ENCODE measurements at places on chromosomes 3 and 15.

- H3K27me3 ChIP-seq = no peaks in the 10 kb centered on the region
- H3K4me1 ChIP-seq = peaks cover 19% of the 10 kb centered on the region
- H3K27ac ChIP-seq = no peak overlapping the region
- peaks cover 2% of the 10 kb centered on the region for H3K36me3 ChIP-seq
These were observed 87.9 kb downstream of the ITPR1 start for GRCh38 chr3:4581124-4581424.

DNA sequence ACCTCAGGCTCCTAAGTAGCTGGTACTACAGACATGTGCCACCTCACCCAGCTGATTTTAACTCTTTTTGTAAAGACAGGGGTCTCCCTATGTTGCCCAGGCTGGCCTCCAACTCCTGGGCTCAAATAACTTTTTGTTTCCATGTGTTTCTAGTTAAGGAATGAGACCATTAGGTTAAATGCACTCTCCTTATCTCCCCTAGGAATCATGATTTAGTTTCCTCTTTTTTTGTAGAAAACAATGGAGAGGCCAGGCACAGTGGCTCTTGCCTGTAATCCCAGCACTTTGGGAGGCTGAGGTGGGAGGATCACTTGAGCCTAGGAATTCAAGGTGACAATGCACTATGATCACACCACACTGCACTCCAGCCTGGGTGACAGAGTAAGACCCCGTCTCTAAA lies 198.8 kb upstream of the C2CD4B start:
- no peak for DNase-seq
- H3K27ac ChIP-seq = no peak overlapping the region
- no peaks in the 10 kb centered on the region for H3K4me1 ChIP-seq
- no peak overlapping the region for H3K4me3 ChIP-seq
- peaks cover 22% of the 10 kb centered on the region for H3K27me3 ChIP-seq

DNA sequence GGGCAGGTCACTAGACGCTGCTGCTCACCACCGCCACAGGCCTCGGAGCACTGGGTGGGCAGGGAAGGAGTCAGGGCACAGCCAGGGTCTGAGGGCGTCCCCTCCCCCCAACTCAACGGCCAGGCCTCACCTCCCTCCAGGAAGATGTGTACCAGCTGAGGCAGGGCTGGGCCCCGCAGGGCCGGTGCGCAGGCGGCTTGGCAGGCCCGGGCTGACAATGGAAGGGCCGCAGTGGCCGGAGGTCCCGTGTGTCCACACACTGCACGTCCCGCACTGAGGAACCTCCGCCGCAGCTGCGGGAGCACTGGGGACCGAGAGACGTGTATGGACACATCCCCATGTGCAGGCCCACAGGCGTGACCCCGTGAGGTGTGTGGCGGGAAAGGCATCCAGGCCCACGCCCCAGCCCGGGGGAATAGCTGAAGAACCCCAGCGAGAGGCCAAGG lies 47.4 kb downstream of the ADAMTS7 start:
- H3K4me3 ChIP-seq = no peak overlapping the region
- H3K27me3 ChIP-seq = no peaks in the 10 kb centered on the region
- peaks cover 20% of the 10 kb centered on the region for H3K4me1 ChIP-seq

DNA sequence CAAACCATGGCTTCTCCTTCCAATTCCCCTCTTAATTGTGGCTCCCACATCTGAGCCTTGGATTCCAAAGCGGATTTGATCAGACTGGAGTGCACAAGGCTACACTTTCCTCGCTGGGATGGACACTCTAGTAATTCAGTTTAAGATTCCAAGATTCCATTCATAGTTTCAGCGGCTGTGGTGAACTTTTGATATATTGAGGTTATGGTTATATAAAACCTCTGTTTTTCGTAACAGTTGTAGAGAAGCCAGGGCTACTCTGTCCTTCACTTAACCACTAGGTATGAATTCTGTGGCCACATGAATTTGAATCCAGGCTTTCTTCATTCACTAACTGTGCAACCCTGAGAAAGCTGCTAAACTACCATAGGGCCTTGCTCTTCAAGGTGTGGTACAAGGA lies 67.9 kb upstream of the KY start:
- no peak overlapping the region for H3K27ac ChIP-seq
- no peak for DNase-seq
- no peak overlapping the region for H3K4me3 ChIP-seq
- no peaks in the 10 kb centered on the region for H3K36me3 ChIP-seq
- H3K27me3 ChIP-seq = no peaks in the 10 kb centered on the region

DNA sequence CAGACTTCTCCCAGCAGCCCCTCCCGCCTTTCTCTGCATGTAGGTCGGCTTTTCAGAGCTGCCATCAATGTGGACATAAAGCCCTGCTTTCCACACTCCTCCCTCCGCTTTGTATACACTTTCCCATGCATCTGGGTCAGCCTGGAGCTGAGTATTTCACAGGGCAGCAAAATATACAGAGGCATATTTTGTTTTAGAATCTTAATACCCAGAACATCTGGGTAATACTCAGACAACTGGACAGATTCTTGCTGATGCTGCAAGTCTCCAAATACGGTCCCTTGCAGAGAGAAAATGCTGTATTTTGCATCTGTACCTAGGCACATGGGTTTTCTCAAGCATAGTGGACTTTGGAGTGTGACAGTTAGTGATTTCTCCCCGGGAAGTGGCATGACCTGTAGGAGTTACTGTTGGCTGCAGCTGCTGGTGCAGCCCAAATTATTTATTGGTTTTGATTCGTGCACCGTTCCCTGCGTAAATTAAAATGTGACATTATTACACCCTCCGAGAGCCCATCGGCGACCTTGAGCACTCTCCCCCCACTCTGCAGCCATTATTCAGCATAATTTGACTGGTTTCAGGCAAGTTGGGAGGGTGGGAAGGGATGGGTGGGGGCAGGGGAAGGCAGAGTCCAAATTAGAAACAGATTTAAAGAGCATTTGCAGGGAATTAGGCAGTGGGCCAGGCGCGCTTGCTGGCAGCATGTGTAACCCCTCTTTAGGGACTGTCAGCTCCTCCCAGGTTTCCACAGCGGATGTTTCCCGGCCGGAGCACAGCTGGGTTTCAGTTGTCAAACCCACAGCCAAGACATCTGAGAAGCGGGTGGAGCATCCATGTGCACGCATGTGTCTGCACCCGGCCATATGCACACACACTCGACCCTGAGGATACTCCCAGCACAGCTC lies 100.8 kb downstream of the CPN2 start:
- H3K4me1 ChIP-seq = peaks cover 24% of the 10 kb centered on the region
- no peak overlapping the region for H3K27ac ChIP-seq
- no peak overlapping the region for H3K4me3 ChIP-seq
- DNase-seq = no peak
- peaks cover 8% of the 10 kb centered on the region for H3K27me3 ChIP-seq
- peaks cover 2% of the 10 kb centered on the region for H3K36me3 ChIP-seq

DNA sequence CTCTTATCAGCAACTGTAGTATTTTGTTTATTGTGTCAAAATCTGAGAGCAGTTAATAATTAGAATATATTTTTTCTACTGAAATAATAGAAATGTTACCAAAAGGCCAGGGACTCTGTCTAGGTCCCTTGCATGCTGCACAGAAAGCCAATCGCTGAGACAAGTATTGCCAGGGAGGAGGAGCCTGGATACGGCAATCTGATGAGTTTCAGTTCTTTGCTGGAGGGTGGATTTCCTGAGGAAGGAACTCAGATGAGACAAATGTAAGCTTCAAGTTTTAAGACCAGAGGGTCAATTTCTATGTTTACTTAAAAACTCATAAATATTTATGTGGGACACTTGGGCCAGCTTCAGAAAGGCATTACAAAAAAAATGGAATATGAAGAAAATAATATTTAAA lies 252.2 kb downstream of the GABRG3 start:
- H3K27me3 ChIP-seq = no peaks in the 10 kb centered on the region
- no peak overlapping the region for H3K27ac ChIP-seq
- no peaks in the 10 kb centered on the region for H3K36me3 ChIP-seq
- no peak overlapping the region for H3K4me3 ChIP-seq

DNA sequence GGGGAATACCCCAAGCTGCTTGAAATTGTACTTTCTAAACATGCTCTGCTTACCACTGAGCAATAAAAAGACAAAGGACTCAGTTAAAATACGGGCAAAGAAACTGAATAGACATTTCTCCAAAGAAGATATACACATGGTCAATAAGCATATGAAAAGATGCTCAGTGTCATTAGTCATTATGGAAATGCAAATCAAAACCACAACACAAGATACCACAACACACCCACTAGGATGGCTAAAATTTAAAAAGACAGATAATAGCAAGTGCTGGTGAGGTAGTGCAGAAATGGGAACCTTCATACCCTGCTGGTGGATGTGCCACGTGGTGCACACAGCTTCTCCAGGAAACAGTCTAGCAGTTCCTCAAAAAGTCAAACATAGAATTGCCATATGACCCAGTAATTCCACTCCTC lies 21.3 kb downstream of the LRIG1 start:
- H3K4me1 ChIP-seq = peaks cover 73% of the 10 kb centered on the region
- peaks cover 1% of the 10 kb centered on the region for H3K27me3 ChIP-seq
- DNase-seq = no peak
- no peak overlapping the region for H3K27ac ChIP-seq

GRCh38 chr3:45123030-45123429 lies 23.1 kb downstream of the CDCP1 start:
- peaks cover 42% of the 10 kb centered on the region for H3K4me1 ChIP-seq
- no peaks in the 10 kb centered on the region for H3K36me3 ChIP-seq
- H3K27ac ChIP-seq = no peak overlapping the region
- H3K4me3 ChIP-seq = no peak overlapping the region

- peak overlapping the region; percentile 92 for H3K27ac ChIP-seq
- DNase-seq = no peak
- H3K36me3 ChIP-seq = peaks cover 11% of the 10 kb centered on the region
- peak overlapping the region; percentile 94 for H3K4me3 ChIP-seq
These were observed 1.8 kb downstream of the ACAP2 start for GRCh38 chr3:195441051-195441450.

DNA sequence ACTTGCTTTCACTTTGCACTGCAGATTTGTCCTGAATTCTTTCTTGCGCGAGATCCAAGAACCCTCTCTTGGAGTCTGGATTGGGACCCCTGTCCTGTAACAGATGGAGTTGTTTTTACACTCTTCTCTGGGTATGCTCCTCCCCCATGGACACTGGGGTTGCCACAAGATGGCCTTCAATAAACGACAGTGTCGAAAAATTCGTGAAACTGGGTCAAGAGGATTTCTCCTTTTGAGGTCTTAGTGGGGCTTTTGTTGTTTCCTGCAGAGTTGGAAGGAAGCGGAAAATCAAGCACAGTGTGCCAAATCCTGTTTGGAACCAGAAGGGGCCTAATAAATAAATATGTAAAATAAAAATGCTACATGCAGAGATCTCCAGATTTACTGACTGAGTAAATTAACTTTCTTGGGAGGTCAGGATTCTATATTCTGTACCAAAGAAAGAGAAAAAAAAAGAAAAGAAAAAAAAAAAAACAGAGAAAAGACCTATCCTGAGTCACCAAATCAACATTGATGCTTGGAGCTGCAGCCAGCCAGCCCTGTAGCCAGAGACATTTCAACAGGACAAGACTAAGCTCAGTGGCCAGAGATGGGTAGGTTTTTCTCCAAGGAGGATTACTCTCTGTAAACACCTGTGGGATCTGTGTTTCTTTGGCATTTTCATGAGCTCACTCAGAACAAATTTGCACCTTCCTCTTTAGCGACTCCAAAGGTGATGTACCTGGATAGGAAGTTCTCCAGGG lies 24.8 kb downstream of the CCDC80 start:
- no peaks in the 10 kb centered on the region for H3K4me1 ChIP-seq
- H3K36me3 ChIP-seq = no peaks in the 10 kb centered on the region
- H3K4me3 ChIP-seq = no peak overlapping the region
- H3K27ac ChIP-seq = no peak overlapping the region
- DNase-seq = no peak

GRCh38 chr3:129822679-129823078 lies 70.8 kb downstream of the TMCC1 start:
- H3K4me3 ChIP-seq = no peak overlapping the region
- H3K4me1 ChIP-seq = peaks cover 15% of the 10 kb centered on the region
- H3K36me3 ChIP-seq = no peaks in the 10 kb centered on the region

DNA sequence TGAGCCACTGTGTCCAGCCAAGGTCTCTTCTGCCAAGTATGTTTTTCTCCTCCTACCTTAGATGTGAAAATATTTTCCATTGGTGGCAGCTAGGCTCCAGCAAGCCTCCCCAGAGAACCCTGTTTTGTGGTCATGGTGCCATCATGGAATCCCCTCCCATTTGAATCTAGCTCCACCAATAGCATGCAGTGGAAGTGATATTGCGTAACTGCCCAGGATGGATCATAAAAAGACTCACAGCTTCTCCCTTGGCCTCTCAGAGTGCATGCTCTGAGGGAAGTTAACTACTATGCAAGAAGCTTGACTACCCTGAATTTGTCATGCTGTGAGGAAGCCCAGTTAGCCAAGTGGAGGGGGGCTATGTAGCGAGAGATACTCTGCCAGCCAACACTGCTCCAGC lies 27.5 kb downstream of the CRYGS start:
- H3K4me1 ChIP-seq = peaks cover 53% of the 10 kb centered on the region
- no peaks in the 10 kb centered on the region for H3K36me3 ChIP-seq
- no peak overlapping the region for H3K4me3 ChIP-seq
- H3K27me3 ChIP-seq = peaks cover 7% of the 10 kb centered on the region
- no peak for DNase-seq

GRCh38 chr3:18593231-18593630 lies 168.1 kb upstream of the SATB1 start:
- no peaks in the 10 kb centered on the region for H3K27me3 ChIP-seq
- H3K4me3 ChIP-seq = no peak overlapping the region

GRCh38 chr3:12591997-12592715 lies 35.3 kb downstream of the MKRN2 start:
- H3K27me3 ChIP-seq = no peaks in the 10 kb centered on the region
- peaks cover 69% of the 10 kb centered on the region for H3K36me3 ChIP-seq
- H3K27ac ChIP-seq = no peak overlapping the region
- DNase-seq = no peak
- no peak overlapping the region for H3K4me3 ChIP-seq
- no peaks in the 10 kb centered on the region for H3K4me1 ChIP-seq

GRCh38 chr3:106302451-106303221 lies 433.8 kb upstream of the CBLB start:
- peak overlapping the region; percentile 1 for H3K27ac ChIP-seq
- no peaks in the 10 kb centered on the region for H3K27me3 ChIP-seq
- DNase-seq = peak; percentile 20
- no peak overlapping the region for H3K4me3 ChIP-seq

DNA sequence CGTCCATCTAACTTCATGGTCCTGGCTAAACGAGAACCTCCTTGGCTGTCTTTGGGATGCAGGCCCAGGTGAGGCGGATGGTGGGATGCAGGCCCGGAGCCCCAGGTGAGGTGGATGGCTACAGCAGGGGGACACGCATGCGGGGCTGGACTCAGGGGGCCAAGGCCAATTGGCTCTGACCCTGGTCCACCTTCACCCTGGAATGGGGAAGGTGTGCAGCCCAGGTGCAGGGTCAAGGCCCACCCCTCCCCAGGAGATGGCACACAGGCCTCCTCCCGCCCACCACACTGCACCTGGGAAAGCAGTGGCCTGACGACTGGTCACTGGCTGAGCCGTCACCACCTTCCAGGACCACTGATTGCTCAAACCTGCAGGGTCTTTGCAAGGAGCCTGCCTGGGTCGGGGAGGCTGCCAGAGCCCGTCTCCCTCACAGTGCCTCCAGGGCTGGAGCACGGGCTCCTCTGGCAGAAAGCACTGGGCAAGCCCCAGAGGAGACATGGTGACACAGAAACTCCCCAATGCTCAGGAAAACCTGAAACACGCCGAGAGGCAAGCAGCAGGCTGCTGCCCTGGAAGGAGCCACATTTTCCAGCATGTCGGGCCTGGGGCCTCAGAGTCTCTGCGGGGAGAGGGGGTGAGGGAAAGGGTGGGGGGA lies 159.6 kb downstream of the LRRK1 start:
- no peak for DNase-seq
- no peaks in the 10 kb centered on the region for H3K4me1 ChIP-seq
- no peak overlapping the region for H3K27ac ChIP-seq
- H3K27me3 ChIP-seq = peaks cover 19% of the 10 kb centered on the region
- no peaks in the 10 kb centered on the region for H3K36me3 ChIP-seq
- H3K4me3 ChIP-seq = no peak overlapping the region

All from activated CD4-positive, alpha-beta memory T cell treated with anti-CD3 and anti-CD28 coated beads, Interleukin-2, amount 10 ng/mL, durations not matched to agents 7 days and 5 days (primary cell).